Dermis lymphatic vessel endothelial cell (primary cell): ENCODE measurements at places on chromosomes 2 and 18. TPM values are rescaled to one million over a fixed set of nuclear protein-coding genes. Genes with fewer than 3 reads are reported as not detected.

GPR39 gene
- total RNA-seq = under 0.01 TPM in 1 of 2 replicates, not detected in the other

ELMOD3 gene
- 8.1 and 8.2 TPM in 2 replicates for total RNA-seq

PCGF1 gene
- total RNA-seq = 7.4 and 10.1 TPM in 2 replicates

SLC4A1AP gene
- total RNA-seq = 14.2 and 18.4 TPM in 2 replicates

HJURP gene
- total RNA-seq = 2.1 and 2.3 TPM in 2 replicates

SERPINB10 gene
- not detected in 2 replicates for total RNA-seq

LAMA3 gene
- 4.8 and 13.4 TPM in 2 replicates for total RNA-seq

TUBB8B gene
- total RNA-seq = 0.11 TPM in 1 of 2 replicates, not detected in the other

TOGARAM2 gene
- under 0.01 TPM in 1 of 2 replicates, not detected in the other for total RNA-seq

CFAP65 gene
- total RNA-seq = not detected in 2 replicates

MDH1B gene
- total RNA-seq = 0.11 and 0.17 TPM in 2 replicates

XDH gene
- total RNA-seq = not detected in 2 replicates

MRPL44 gene
- total RNA-seq = 24.8 and 31.4 TPM in 2 replicates

NEUROD1 gene
- not detected in 2 replicates for total RNA-seq

TUBA4B gene
- not detected in 2 replicates for total RNA-seq

ZNF892 gene
- 3.6 and 7.4 TPM in 2 replicates for total RNA-seq

TTR gene
- total RNA-seq = not detected in 2 replicates

METAP1D gene
- total RNA-seq = 1.7 and 4.9 TPM in 2 replicates

SCLY gene
- total RNA-seq = 7.6 and 11.2 TPM in 2 replicates

CRYGD gene
- total RNA-seq = not detected in 2 replicates

POTEE gene
- 0.17 and 1.1 TPM in 2 replicates for total RNA-seq

SDC1 gene
- 5.3 and 16.2 TPM in 2 replicates for total RNA-seq

FBXO36 gene
- 1.6 and 1.8 TPM in 2 replicates for total RNA-seq

CAPN14 gene
- total RNA-seq = under 0.01 and 0.09 TPM in 2 replicates

NIF3L1 gene
- total RNA-seq = 12.0 and 12.3 TPM in 2 replicates

MYCN gene
- total RNA-seq = 8.2 and 8.6 TPM in 2 replicates

B4GALT6 gene
- total RNA-seq = 4.7 and 5.0 TPM in 2 replicates

MALT1 gene
- 21.1 and 21.5 TPM in 2 replicates for total RNA-seq

CRYBA2 gene
- total RNA-seq = not detected in 2 replicates

KIF5C gene
- under 0.01 and 0.09 TPM in 2 replicates for total RNA-seq

SNED1 gene
- 17.9 and 27.4 TPM in 2 replicates for total RNA-seq

OTOS gene
- not detected in 2 replicates for total RNA-seq

CENPA gene
- 2.2 and 3.4 TPM in 2 replicates for total RNA-seq

CD8B2 gene
- not detected in 2 replicates for total RNA-seq

ELOA2 gene
- not detected in 2 replicates for total RNA-seq

XIRP2 gene
- total RNA-seq = under 0.01 and 0.09 TPM in 2 replicates

SCG2 gene
- total RNA-seq = under 0.01 TPM in 1 of 2 replicates, not detected in the other

PLGLB1 gene
- 0.11 and 1.7 TPM in 2 replicates for total RNA-seq

ALPP gene
- total RNA-seq = not detected in 2 replicates

FEV gene
- not detected in 2 replicates for total RNA-seq

ABCG8 gene
- total RNA-seq = not detected in 2 replicates

PRKAG3 gene
- not detected in 2 replicates for total RNA-seq

CCDC93 gene
- 21.5 and 26.9 TPM in 2 replicates for total RNA-seq

DSC2 gene
- total RNA-seq = 0.09 and 0.11 TPM in 2 replicates
